ENCODE measurements at places on chromosomes 5 and 9.

- DNase-seq, result no peak
Measured at GRCh38 chr5:43859309-43859708, 256.3 kb downstream of the NNT start.

- no peak for DNase-seq
Measured at GRCh38 chr5:13498279-13498678, 446.2 kb downstream of the DNAH5 start.

DNA sequence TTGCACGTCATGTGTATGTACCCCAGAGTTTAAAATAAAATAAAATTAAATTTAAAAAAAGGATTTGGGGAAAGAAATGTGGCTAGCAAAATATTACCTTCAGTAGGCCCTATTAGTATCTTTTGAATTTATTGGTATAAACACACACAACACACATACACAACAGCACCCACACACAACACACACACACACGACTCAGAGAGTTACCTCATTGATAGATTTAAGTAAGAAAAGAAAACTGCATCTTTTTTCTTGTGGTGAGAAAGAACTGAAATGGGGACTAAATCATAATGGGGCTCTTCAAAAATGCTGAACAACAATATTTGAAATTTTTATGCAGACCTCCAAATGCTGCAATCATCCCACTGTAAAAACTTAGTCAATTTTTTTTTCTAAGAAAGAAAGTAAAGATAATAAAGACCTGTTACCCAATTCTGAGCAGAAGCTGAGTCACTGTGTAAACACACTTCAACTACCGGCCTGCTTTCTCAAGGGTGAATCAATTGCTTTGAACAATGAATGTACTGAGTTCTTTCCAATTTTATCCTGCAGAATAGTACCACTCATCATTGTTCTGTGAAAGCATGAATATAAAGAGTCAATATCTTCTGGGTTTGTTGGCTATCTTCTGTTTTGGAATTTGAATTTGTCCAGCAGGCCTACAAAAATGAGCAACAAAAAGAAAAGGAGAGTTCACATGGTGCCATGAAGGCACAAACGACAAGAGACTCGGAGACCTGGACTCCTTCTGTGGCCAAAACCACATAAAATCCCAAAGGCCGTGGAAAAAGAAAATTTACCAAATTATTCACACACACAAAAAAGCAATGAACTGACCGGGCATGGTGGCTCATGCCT, 57.9 kb upstream of the CCNG1 start:
- DNase-seq, result no peak

GRCh38 chr9:9341203-9341602, 1271.6 kb downstream of the PTPRD start:
- no peak for DNase-seq

DNA sequence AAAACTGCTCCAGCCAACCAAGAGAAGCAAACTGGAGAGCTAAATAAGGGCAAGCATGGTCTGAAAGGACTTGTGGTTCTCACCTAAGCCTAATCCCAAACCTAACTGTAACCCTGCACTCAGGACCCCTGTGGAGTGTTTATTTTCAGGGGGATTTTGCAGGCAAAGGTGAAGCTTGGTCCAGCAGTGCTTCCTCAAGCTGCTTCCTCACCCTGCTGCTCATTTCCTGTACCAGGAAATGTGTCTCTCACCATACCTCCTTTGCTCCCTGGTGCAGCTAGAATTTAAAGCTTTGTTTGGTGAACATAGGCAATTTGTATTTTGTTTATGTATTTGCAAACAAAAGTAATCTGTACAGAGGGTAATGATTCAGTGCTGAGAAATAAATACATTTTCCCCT, 50.2 kb downstream of the CARTPT start:
- no peak for DNase-seq

DNA sequence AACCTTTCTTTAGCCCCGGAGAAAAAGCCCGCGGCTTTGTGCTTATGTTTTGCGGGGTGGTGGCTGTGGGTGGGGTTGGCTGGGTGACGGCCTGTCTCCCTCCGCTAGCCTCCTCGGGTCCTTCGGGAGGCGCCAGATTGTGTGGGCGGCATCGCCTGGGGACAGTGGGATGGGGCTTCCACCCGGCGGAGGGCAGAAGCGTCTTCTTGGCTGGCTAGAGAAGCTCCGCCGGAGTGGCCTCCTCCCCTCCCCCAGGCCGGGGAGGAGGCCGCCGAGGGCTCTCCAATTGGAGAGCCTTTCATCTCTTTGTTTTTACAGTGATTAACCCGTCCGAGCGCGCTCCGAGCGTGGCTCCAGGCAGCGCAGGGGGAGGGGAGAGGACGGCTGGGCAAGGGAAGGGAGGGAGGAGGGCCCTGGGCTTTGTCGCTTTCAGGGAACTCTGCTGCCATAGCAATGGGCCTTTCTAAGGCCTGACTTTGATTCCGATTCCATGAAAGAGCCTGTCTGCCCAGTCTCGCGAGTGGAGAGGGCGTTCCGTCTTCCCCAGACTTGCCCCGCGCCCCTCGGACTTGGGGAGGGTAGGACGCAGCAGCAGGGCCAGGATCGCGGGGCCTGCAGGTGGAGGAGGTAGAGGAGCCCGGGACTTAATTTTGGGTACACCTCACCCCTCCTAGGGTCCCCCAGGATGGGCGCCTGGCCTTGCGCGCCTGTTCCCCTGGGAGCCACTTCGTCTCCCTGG, 36.7 kb upstream of the TIFAB start:
- no peak for DNase-seq

DNA sequence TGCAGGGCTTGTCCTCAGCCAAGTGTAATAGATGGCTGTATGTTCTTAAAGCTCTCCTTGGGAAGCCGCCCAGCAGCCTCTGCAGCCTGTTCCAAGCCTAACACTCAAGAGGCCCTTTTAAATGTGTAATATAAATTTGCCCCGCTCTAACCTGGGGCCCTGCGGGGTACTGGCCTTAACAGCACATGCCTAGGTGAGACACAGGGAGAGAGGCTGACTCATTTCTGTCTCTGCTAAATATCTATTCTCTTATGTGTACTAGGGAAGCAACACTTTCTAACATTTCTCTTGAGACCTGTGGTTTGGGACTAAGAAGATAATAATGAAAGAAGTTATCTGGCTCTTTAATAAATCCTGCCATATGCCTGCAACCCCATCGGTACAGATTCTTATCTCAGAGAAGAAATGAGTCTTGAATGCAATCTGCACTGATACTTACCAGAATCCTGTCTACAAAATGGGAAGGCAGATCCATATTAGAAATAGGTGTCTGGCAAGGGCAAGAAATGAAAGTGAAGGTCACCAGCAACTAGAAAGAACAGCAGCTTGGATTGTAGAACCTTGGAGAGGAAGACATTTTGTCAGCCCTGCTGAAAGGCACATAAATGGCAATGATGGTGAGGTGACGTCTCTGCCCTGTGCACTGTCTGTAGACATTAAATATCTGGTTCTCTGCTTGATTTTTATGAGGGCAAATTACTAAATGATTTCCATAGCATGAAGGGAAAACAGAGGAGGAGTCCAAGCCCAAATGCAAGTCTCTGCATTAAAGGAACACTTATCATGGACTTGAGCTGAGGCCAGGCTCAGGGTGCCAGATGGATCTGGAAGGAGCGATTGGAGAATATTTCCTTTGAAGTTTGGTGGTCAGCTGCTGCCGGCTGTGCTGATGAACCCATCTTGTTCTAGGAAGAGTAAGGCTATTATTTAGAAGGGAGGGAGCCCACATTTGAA, 14.5 kb upstream of the TGFBI start:
- DNase-seq, result no peak

DNA sequence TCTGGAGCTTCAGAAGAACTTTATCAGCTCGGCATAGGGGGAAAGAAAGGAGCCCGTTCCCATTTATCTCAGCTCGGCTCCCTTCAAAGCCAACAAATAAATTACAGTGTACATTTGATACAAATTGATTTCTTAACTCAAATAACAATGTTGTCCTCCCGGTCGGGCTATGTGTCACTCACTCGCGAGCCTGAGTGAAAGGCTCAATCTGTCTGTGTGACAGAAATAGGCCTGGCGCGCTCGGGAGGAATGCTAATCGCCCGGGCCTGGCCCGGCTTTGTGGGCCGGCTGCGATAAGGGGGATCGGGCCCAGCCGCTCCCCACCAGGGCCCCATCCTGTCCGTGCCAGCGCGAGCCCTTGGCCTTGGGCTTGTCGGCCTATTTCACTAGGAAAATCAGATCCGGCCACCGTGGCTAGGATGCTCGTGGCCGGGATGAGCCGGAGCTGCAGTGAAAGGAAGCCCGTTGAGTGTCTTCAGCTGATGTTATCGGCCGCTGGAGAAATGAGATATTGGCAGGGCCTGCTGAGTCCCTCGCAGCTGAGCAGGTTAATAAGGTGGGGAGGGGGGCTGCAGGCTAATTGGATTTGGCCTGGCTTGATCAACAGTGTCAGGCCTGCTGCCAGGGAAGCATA, 258.7 kb downstream of the IRX1 start:
- DNase-seq, result no peak

- DNase-seq, result no peak
Measured at GRCh38 chr9:95640336-95640735, 123.6 kb upstream of the PTCH1 start.

DNA sequence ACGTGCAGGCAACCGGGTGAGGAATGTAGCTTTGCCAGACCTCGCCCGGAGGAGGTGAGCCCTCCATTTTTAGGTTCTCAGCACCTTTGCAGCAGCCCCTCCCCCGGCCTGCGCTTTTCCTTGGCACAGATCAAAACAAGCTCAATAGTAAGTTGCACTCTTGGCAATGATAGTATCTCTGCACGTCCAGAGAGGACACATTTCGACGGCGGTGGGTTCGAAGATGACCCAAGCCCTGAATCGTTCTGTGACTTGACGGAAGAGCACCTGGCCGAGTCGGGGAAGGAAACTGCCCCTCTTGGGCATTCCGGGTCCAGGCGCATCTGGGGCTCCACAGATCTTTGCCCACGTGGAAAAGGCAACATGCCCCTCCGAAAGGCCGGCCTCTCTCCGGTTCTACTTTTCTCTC, 904 bp downstream of the GDNF start:
- no peak for DNase-seq

DNA sequence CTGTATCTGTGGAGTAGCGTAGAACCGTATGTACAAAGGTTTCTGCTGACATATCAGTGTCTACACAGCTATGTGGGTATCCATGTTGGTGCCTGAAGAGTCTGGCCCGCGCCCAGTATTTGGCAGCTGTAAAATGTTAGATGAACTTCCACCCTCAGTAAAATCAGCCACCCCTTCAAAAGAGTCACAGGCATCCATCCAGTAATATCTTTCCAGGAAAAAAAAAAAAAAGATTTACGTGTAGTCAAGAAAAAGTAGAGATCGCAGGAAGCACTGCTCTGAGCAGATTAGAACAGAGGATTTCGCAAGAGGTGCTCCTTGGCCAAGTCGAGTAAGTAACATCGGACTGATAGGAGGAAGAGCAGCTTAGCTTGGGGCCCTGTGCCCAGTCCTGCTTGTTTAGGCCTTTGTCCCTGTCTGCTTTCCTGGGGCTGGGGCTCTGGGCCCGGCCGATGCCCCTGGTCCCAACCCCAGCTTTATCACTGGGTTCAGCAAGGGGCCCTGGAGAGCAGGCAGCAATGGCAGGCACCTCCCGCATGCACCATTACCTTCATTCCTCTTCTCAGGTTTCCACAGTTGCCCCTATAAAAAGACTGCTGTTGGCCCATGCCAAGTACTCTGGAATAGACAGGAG, 21.2 kb downstream of the DAPK1 start:
- DNase-seq, result no peak

DNA sequence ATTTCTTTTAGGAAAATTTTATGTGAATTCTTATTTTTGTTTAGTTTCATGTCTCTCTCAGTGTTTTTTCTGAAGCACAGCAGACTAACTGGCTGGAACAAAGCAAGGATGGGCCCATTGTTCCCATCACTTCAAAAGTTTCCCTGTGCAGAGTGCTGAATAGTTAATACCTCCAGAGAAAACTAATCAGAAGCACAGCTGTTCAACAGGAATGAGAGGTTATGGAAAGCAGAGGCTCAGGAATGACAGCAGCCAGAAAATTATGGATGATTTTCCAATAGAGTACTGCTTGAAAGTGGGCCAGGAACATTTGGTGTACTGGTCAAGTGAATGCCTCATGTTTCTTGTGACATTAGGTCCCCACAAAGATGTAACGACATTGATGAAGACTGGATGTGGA, 173.0 kb upstream of the TARS1 start:
- no peak for DNase-seq

DNA sequence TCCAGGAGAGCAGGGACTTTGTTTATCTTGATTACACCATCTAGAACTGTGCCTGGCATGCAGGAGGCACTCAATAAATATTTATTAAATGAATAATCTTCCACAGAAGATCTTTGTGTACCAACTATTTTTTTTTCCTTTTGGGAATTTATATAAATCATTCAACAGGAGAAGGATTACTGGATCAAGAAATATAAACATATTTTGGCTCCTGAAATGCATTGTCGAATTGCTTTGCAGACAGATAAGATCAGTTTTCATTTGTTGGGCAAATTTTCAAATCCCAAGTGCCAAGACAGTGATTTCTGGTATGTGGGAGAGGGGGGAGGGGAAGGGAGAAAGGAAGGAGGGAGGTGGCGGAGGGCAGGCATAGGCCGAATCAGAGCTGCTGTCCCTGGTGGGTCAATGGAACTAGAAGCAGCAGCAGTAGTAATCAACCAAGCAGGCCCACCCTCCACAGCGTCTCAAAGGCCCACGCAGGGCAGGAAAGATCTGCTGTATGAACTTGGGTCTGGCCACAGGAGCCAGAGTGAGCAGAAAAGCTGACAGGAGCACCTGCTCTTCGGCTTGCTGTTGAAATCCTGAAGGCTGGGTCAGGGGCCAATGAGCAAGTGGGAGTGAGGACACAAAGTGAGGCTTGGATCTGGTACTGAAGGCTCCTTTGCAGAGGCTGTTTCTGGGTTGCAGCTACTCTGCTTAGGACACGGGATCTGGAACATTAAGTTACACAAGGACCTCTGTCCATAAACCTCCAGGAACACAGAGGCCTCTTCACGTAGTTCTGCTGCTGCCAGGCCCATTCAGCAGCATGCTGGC, 15.8 kb upstream of the TRAF1 start:
- no peak for DNase-seq

DNA sequence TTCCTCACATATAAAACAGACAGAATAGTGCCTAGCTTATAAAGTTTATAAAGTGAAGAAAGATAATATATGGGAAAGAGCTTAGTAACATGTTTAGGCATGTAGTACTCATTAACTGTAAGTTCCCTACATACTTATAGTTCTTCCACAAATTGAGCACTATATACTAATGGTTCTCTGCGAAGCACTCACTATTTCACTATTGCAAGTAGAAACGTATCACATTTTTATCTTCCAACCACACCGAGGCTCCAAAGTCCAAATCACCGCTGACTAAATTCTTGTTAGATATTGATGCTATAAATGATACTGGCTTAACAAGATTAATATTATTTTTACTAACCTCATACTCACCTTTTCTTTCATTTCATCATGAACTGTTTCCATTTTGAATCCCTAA, 61.0 kb downstream of the FBXW11 start:
- no peak for DNase-seq

DNA sequence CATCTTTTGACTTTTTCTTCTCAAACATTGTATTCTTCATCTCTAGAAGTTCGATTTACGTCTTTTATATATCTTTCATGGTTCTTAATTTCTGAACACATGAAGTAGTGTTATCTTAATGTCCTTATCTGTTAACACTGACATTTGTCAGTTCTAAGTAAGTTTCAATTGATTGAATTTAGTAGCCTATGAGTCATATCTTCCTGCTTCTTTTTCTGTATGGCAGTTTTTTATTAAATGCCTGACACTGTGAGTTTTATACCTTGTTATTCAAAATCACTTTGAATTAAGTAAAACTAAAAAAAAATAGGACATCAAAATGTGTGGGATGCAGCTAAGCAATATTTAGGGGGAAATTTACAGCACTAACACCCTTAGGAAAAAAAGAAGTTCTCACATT, 707.0 kb upstream of the ACO1 start:
- no peak for DNase-seq

Data from CD4-positive, alpha-beta T cell treated with Interleukin-6 for 4 hours (primary cell).